ENCODE measurements at places on chromosomes 12 and 14. TPM values are rescaled to one million over a fixed set of nuclear protein-coding genes. Genes with fewer than 3 reads are reported as not detected.

DNA sequence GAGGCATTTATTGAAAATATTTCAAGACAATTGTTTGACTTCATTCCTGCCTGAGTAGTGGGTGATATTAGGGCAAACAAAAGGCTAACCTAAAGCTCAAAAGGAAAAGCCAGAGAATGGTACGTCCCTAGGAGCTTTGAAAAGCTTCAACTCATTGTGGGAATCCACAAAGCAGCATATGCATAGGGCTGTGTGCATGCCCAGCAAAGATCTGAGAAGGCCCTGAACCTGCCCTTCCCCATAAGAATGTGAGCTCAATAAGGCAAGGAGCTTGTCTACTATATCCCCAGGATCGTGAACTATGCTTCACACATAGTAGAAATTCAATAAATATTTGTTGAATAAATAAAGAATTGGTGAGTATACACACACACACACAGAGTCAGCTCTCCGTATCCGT, 19.1 kb upstream of the RAD52 start:
- no peak for DNase-seq

The ITGA5 gene
- 26.5 TPM for total RNA-seq

DNA sequence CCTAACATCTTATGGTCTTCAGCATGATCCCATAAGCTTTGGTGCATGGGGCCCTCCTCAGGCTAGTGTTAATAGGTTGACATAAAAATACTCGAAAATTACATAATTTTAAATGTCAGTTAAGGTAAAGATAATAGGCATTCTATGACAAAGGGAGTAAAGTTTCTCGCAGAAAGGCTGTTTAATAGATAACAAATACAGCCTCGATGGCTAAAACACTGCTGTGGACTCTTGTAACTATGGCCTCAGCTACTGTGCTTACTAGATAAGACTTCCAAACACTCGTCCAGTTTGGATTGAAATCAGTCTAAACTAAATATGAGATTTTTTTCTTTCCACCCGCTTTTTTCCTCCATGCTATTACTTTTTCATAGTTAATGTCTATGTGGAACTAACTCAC, 23.2 kb upstream of the MGST1 start:
- no peak for DNase-seq

DNA sequence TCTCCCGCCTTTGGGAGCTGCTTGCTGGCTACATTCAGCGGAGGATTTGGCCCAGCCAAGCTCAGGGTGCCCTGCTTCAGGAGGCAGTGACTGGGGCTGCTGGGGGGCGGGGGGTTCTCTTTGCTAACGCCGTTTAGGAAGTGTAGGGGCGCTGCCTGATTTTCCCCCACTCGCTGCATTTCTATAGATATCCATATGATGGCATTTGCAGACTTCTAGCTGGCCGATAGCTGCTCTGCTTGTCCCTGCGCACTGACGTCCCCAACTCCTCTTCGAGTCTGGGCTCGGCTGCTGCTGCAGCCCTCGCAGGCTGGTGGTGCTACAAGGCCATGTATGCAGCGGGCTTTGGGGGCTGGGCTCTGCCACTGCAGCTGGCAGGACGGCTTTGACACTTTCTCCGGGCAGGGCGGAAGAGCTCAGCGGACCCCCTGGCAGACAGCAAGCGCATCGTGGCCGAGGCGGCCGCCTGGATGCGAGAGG, 3.1 kb downstream of the LRFN5 start:
- no peak for DNase-seq

DNA sequence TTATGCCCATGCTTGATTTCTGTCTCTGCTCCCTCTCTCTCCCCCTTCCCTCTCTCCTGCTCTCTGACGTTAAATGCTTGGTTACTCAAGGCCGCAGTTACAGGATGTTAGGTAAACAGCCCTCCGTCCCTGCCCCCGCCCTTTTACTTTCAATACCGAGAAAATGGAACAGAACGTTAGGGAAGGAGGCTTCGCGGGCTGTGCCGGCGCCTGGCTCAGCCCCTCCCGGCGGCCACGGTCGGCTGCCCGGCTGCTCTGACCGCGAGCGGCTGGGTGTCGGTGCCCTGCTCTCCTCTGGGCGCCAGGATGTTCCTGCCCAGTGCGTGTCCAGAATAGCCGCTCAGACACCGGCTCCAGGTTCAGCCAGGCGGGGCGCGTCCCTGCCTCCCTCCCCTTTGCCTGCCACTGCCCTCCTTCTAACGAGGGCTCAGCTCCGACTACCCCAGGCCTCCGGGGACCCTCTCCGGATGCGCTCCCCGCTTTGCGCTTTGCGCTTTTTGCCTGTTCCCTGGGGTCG, 166.1 kb downstream of the ADCK1 start:
- DNase-seq, result no peak

DNA sequence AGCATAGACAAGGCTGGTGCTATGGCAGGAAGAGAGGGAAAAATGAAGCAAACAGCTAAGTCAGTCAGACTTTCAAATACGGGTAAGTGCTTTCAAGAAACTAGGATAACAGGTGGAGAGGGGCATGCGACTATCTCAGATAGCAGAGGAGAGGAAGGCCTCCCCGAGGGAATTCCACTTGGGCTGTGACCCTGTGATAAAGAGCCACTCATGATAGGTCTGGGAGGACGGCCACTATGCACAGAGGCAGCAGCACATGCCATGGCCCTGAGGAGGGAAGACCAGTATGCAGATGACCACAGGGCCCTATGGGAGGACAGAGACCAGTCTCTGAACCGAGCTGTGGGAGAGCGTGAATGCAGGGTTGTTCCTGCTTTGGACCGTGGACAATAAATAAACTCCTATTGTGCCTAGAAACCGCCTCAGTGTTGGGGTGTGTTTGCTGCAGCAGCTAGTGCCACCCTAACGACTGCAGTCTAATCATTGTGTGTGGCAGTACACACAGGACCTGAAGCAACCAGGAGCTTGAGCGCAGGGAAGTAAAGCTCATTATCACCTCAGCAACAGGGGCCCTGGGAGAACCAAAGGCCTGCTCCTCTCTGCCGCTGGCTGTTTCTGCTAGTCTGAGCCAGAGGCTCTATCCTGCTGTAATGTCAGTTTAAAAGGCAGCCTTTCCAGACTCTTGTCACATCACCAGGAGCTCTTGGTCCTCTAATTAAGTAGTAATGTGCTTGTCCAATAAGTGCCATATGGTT, 119.1 kb downstream of the CACNA1C start:
- no peak for DNase-seq

The FKBP3 gene
- total RNA-seq, result 77.5 TPM

- no peak for DNase-seq
These were observed 23.3 kb downstream of the MEG3 start for GRCh38 chr14:100849115-100849781.

The KRT77 gene
- not detected for total RNA-seq

The HHIPL1 gene
- 0.13 TPM for total RNA-seq

- DNase-seq, result no peak
These were observed 4.8 kb downstream of the TOGARAM1 start for GRCh38 chr14:44966601-44967336.

- no peak for DNase-seq
These were observed 473.8 kb downstream of the NPAS3 start for GRCh38 chr14:33412450-33412849.

DNA sequence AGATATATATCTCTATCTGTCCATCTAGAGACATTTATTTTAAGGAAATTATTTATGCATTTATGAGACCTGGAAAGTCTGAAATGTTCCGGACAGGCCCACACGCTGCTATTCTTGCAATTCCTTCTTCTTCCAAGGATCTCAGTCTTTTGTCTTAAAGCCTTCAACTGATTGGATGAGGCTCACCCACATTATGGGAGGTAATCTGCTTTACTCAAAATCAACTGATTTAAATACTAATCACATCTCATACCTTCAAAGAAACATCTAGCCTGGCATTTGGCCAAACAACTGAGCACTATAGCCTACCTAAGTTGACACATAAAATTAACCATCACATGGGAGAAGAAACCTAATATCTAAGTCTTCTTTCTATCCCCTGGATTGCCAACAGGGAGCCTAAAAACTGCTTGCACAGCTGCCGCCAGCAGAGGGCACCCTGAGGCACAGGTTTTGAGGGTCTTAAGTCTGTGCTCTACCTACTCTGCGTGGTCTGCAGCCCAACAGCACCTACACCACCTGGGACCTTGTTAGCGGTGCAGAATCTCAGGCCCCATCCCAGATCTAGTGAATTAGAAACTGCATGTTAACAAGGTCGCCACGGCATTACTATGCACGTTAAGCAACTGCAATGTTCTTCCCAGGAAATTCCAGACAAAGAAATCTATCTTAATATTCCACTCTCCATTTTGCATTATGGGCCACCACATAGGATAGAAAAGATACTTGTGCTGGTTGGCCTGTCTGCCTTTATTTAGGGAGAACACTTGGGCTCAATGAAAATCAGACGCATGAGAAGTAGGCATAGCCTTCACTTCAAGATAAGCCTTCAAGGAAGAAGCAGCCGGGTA, 249.7 kb downstream of the FOXG1 start:
- no peak for DNase-seq

GRCh38 chr14:73763396-73763795, 49.2 kb upstream of the PNMA1 start:
- DNase-seq, result peak; percentile 50

GRCh38 chr12:56020423-56021184, at the start of gene IKZF4:
Gene IKZF4, plus strand, starts transcription at chr12:56021043. Its CDS starts 451 bp downstream, at chr12:56021494.
- no peak for DNase-seq

Measured in gastrocnemius medialis (tissue), 4 donors.